ENCODE measurements at places on chromosomes 1 and 21.

GRCh38 chr21:14382486-14382834 is 486 bp downstream of the HSPA13 start:
- DNase-seq = no peak

- DNase-seq = no peak
Measured at GRCh38 chr1:169105434-169106094, 926 bp upstream of the ATP1B1 start.

DNA sequence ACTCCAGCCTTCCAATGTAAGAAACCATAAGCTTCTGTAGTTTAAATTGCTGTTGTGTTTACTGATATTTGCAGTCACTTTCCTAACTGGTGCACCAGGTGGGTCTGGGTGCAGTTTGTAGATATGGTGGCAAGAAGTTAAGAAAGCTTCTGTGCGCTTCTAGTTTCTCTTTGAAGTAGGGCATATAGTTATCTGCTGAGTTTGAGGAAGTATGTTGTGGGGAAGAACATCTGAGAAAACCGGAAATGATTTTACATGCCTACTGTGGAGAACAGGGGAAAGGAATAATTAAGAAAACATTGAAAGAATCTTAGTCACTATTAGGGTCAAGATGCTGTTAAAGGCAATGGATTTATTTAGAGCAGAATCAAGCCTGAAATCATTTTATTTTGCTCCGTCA is 14.9 kb upstream of the SLC44A5 start:
- DNase-seq = no peak

DNA sequence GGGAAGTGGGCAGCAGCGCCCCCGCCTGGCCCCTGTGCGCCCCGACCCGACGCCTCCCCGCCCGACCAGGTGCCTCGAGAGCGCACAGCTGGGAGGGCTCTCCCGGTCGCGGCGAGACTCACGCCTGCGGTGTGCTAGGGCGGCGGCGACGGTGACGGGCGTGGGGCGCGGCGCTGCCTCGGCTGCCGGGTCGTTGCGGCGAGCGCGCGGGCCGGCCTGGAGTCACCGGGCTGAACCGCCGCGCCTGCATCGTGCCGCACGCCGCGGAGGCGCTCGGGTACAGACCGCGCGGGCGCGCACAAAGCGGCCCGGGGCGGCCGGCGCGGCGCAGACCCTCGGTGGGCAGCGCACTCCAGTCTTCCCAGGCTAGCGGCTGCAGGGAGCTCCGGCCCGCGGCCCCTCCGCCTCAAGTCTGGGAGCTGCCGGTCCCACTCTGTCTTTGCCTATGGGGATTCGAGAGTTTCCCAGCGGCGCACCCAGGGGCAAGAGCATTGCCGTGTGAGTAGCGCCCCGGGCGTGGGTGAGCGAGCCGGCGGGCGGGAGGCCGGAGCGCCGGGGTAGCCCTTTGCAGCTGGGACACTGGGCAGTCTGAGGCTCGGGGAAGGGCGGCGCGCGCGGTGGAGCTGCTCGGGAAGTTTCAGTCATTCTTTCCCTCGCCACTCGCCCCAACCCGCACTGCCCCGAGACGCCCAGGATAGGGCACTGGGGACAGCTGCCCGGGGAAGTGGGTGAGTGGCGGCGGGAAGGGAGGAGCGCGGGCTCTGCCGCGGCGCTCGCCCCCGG is at the start of gene SLC35F3:
Gene SLC35F3, plus strand, starts transcription at position 44 of the 783 bp plus-strand sequence.
- no peak for DNase-seq

GRCh38 chr1:66984491-66984890 is 59.7 kb downstream of the MIER1 start:
- no peak for DNase-seq

GRCh38 chr1:231601824-231602672 is 24.5 kb upstream of the DISC1 start:
- no peak for DNase-seq

DNA sequence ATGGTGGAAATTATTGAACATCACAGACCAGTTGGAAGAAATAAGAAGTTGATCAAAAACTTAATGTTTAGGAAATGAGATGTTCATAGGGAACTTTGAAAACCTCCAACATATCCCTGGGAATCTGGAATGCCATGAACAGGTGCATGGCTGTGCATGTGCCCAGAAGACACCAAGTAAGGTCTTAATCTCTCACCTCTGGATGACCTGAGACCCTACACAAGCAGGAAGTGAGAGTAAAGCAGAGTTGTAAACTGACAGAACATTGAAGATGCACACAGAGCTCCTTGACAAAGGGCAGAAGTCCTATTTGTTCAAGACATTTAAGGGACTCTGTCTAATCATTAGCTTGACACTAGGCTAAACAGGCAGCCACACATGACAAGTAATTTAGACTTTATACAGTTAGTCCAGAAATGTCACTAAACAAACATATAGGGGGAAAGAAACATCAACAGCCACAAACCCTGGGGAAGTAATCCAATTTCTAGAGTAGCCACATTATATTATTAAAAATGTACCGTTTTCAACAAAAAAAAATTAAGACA is 34.5 kb downstream of the KLHDC7A start:
- DNase-seq = no peak

- DNase-seq = no peak
Measured at GRCh38 chr1:98903261-98903660, 101.4 kb downstream of the PLPPR5 start.

DNA sequence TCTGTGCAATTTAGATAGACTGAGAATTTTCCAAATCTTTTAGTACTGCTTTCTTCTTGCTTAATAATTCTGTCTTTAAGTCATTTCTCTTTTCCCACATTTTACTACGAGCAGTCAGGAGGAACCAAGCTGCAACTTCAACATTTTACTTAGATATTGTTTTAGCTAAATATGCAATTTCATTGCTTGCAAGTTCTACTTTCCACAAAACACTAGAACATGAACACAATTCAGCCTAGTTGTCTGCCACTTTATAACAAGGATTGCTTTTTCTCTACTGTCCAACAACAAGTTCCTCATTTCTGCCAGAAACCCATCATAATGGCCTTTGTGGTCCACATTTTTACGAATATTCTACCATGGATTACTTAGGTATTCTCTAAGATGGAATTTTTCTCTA is 36.6 kb downstream of the SORT1 start:
- no peak for DNase-seq

DNA sequence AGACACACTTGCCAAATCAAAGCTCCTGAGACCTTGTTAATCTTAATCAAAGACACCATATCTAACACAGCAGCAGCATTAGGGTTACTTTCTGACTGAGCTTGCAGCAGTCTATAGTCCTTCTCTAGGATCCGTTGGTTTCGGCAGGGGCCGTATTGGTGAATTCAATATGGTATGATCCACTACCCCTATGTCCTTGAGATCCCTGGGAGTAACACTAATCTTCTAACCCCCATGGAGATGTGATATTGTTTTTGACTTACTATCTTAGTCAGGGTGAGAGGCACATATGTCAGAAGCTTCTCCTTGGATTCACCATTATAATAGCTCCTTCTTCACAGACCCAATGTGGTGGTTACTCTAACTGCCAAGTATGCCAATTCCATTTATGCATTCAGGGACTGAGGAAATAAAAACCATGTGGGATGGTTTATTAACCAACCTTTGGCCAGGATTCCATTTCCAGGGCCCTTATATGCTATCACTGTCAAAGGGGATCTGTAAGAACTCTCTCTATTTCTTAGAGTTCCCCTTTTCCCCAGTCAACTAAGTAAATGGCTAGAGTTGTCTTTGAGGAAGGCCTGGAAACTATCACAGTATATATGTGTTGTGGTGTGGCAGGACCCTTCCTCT is 673.6 kb upstream of the USP24 start:
- no peak for DNase-seq

- DNase-seq = no peak
Measured at GRCh38 chr1:151898519-151898991, 10.8 kb downstream of the THEM4 start.

- DNase-seq = no peak
Measured at GRCh38 chr1:12657060-12657884, 13.4 kb downstream of the AADACL4 start.

GRCh38 chr1:205783904-205784303 is 8.6 kb upstream of the RAB29 start:
- DNase-seq = no peak

- no peak for DNase-seq
Measured at GRCh38 chr1:101017448-101017847, 8.1 kb downstream of the DPH5 start.

- DNase-seq = no peak
Measured at GRCh38 chr1:47527653-47528272, 89.9 kb downstream of the FOXD2 start.

DNA sequence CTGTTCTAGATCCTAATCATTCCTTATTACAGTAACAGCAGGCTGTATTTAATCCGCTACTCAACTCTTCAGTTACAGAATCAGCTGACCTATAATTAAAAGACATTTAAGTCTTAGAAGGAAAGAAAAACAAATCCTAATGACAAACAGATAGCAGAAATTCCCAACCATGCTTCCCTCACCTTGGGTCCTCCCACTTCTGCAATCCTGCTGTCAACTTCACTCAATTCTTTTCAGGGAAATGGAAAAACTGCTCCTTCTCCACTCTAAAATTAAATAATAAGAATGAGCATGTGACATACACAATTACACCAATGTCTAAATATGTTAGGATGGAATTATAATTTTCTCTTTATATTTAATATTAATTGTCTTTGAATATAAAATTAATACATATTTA is 182.6 kb upstream of the LYPLAL1 start:
- DNase-seq = no peak

GRCh38 chr21:46661642-46662366 is 26.3 kb downstream of the PRMT2 start:
- DNase-seq = no peak

GRCh38 chr1:196115646-196116045 is 492.6 kb downstream of the KCNT2 start:
- DNase-seq = no peak

GRCh38 chr21:46089285-46089684 is 8.6 kb upstream of the COL6A2 start:
- no peak for DNase-seq

DNA sequence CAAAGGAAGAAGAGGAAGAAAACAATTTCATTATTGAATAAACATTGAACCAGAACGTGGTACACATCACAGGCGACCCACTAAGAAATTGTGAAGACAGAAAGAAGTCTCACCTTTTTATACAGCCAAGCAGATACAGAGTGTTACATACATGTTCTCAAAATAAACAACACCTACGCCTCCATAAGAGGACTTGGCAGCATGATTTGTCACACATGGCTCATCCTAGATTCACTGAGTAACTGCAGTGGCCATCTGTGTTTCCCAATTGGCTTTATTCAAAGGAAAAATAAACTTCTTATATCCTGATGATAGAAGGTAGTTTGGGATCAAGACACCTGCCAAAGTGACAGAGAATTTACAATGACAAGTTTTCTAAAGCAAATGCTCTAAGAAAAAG is 7.6 kb upstream of the KRTAP19-8 start:
- no peak for DNase-seq

Measured in NCI-H1436 treated with DMSO at 0.1 percent for 48 hours (cell line).